ENCODE measurements at places on chromosomes 6 and 20.

DNA sequence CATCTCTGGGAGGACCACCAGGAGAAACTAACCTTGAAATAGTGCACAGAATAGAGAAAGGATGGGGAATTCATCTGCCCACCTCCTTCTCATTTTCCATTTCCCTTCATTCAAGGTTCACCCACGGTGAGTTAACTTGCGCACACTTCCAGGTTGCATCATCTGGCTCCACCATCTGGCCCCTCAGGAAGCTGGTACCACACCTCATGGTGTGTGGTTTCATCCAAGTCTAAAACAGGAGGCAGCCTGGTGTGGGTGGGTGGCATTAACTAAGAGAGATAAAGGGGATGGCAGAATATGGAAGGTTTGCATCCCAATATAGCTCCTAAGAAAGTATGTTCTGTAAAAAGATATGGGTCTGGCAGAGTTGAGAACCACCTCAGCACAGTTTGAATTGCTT, 3.8 kb downstream of the ZNF334 start:
- DNase-seq, result no peak

DNA sequence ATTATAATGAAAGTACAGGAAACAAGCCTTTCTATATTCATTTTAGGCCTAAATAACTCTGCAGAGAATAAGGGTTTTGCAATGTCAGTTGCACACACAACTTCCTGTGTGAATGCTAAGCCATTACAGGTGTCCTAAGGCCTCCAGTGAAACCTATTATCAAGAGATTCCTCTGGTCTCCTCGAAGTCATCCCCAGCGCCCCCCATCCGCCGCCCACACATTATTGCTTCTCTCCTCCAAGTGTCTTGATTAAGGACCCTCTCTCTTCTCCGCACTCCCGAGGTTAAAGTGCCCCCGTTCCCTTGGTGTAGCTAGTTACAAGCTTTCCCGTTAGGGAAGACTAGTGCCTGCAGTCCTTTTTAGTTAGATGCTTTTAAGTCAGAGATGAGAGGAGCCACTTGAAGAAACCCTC, 1.3 kb downstream of the HIVEP2 start:
- DNase-seq, result peak; percentile 38

- DNase-seq, result no peak
Measured at GRCh38 chr6:3596766-3597165, 139.9 kb upstream of the SLC22A23 start.

DNA sequence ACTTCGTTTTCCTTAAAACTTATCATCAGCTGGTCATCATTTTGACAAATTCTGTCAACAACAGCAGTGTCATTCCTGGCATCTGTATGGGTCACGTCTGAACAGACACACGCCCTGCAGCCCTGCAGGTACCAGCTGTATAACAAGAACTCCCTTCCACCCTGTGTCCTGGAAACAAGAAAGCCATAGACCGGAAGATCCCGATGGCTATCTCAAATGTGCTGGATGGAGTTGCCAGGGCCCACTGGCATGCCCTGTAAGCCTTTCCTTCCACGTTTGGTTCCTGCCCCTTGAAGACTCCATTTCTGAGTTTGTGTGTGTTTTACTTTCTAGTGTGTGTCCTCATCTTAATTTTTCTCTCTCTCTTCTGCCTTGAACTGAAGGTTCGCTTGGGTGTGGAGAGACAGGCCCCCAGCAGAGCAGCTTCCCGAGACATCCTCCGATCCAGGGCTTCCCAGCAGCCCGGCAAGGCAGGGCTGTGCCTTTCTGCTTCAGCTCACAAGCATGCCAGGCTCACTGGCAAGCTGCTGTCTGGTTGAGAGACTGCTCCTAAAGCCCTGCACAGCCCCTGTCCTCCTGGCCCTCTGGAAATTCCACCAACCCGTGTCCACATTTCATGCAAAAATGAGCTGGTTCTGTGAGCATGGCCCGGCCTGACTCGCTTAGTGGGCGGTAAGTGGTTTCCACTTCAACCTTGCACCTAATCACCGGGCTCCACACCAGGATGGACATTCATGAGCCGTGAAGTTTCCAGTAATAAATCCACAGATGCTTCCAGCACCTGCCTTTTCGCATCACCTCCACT, 8.7 kb downstream of the GFRA4 start:
- DNase-seq, result no peak

- no peak for DNase-seq
Measured at GRCh38 chr6:89527634-89528033, 94.7 kb downstream of the ANKRD6 start.

GRCh38 chr6:22302838-22303237, 6.0 kb upstream of the PRL start:
- no peak for DNase-seq

DNA sequence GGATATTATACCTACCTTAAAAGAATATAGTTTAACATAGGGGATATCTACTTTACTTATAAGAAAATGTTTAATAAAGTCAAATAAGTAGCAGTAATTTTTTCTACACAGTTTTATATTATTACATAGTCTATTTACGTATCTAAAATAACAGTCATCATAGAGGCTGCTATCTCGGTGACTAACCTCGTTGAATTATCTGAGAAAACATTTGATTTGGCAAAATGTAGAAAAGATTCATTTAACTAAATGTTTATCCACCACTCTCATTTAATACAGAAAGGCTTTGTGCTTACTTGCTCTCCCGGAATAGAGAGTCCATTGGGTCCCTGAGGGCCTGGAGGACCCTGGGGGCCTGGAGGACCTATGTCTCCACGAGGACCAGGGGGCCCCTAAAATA, 103.6 kb downstream of the COL12A1 start:
- DNase-seq, result no peak

- no peak for DNase-seq
Measured at GRCh38 chr20:64001607-64002011, 20.7 kb downstream of the PRPF6 start.

GRCh38 chr6:134161041-134161440, 108.6 kb upstream of the SLC2A12 start:
- no peak for DNase-seq

GRCh38 chr20:353166-353565, 6.3 kb downstream of the NRSN2 start:
- DNase-seq, result no peak

DNA sequence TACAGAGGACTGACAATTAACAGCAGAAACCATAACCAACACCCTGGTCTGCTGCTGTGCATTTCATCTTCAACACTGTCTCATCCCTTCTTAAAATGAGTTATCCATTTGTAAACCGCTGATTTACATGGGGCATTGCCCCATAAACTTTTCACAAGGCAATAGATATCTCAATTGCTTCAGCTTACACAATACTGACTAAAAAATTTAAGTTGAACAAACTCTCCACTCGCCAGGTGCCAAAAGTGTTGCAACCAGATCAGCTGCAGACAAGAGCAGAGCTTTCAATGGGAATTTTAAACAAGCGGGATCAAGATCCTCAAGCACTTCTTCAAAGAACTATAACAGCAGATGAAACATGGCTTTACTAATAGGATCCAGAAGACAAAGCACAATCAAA, 183.0 kb downstream of the TASP1 start:
- no peak for DNase-seq

DNA sequence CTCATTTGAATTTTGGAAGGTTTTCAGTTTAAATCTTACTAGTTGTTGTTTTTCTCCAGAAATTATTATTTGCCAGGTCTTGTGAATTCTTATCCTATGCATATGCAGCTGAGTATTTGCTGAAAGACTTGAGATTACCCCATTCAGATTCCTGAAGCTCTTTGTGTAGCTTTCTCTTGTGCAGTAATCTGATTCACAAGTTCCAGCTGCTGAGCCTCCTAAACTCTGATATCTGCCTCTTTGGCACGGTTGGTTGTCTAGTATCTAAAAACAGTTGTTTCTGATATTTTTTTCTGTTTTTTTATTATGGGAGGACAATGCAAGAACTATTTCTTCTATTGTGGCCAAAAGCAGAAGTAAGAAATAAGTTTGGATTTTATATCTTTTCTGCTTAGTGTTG, 863.9 kb upstream of the MANEA start:
- no peak for DNase-seq
